SK-N-MC (cell line): ENCODE measurements at places on chromosomes 5 and 9.

GRCh38 chr9:110246214-110246613, 10.1 kb downstream of the TXN start:
- DNase-seq, result no peak

GRCh38 chr9:3954331-3955304, 345.2 kb downstream of the GLIS3 start:
- no peak for DNase-seq

- no peak for DNase-seq
These were observed 430.7 kb downstream of the GADD45G start for GRCh38 chr9:90035471-90035870.

- DNase-seq, result no peak
These were observed 23.2 kb downstream of the PRUNE2 start for GRCh38 chr9:76882686-76883085.

DNA sequence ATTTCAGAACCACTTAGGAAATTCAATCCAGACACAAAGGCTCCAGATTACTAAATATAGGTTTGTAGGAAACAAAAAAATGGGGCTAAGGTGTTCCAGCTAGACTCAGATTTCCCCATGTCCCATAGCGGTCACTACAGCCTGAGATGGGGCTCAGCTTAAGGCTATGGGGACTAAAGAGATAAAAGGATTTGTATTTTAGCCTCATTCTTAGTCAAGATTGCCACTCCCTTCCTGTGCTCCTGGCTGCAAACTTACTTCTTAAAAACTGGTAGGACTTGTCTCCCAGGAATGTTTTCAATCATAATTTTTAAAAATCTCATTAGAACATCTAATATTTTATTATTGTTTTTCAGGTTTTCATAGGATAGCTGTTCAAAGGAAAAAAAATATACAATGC, 253.8 kb upstream of the DAB2 start:
- no peak for DNase-seq

GRCh38 chr9:20989923-20990341, 41.5 kb downstream of the HACD4 start:
- DNase-seq, result no peak

DNA sequence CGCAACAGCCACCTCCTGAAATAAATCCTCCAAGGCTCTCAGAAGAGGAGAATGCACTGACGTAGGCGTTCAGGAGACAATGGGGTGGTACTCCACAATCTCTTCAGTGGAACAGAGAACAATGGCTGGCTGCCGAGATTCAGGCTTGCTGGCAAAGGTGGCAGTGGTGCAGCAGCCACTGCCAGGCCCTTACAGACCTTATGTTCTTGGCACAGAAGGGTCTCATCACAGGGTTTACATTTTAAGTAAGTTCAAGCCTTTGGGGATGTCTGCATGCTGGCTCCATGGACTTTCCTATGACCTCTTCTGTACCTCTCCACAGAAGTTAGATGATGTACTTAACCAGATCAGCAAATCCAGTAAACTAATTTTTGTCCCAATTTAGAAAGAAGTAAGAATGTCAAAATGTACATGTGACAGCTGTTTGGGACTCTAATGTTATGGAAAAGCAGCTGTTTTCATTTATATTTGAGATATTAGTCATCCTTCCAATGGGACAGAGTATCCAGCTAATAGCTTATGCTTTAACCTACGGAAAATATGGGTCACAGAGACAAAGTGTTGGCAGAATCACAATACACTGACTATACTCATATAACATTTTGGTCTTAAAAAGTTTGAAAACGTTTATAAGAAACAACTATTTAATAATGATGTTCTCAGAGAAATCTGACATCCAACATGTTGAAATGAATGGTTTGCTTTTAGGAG, 180.9 kb downstream of the MAPKAP1 start:
- DNase-seq, result no peak

DNA sequence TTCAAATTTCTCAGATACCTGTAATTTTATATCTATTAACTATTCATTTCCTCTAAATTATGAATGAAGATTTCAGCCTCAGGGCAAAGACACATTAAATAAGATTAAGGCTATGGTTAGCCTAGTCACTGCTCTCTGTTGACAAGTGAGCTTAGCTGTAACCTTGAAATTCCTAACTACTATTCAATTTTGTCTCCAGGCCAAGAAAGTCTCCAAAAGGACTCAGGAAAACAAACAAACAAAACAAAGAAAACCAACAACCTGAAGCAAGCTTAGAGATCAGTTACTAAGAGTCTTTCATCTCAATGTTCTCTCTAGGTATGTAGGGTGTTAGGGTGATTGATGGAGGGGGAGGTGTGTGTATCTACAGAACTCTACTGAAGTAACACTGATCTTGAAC, 9.6 kb upstream of the CTNNAL1 start:
- no peak for DNase-seq

GRCh38 chr5:155728857-155729683, 597.9 kb upstream of the SGCD start:
- no peak for DNase-seq

DNA sequence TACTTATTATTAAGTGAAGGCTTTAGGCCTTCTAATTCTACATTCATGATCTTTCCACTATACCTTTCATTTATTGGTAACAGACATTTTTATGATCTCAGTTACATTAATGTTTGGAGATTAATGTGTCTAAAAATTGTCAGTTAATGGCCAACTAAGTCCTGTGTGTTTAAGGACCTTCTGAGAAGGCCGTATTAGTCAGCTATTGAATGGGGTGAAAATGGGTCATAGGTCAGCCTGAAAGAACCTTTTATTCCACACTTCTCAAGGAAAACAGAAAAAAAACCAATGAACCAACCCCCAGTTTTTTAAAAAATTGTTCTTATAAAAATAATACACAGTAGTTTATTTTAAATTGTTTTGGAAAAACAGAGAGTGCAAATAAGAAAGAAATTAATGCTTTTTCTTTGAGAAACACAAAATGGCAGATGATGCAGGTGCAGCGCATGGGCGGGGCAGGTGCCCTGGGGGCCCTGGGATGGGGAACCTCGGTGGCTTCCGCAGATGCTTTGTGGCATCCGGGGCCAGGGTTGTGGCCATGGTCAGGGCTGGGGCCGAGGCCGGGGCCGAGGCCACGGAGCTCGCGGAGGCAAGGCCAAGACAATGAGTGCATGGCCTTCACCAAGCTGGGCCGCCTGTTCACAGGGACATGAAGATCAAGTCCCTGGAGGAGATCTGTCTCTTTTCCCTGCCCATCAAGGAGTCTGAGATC, 141.9 kb downstream of the SPATA31D1 start:
- DNase-seq, result no peak

GRCh38 chr9:79574781-79575180, 3.0 kb downstream of the TLE4 start:
- no peak for DNase-seq

DNA sequence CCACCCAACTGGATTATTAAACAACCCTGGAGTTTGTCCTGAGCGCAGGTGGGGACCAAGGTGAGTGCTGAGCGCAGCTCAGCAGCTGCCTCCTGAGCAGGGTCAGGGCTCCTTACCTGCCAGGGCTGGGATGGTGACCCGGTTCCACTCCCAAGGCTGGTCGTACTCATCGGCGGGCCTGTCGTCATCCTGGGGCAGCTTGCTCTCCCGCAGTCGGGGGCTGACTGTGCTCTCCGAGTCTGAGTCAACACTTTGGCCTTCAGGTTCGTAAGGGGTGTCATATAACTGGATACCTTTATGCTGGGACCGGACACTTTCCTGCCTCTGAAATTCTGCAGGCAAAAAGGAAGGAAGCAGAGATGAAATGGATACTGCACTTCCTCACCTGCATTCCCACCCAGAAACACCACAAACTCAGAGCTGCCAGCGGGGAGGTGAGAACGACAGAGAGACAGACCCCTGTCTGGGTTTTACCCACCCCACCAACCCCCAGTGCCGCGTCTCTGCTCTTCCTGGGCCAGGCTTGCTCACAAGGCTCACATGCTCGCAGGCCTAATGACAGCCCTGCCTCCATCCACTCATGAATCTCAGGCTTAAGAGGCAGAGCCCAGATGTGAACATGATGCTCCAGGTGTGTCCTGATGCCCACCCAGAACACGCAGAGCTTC, 70.7 kb upstream of the SLC25A51 start:
- DNase-seq, result no peak

GRCh38 chr5:370959-371810, 49.7 kb downstream of the AHRR start:
- no peak for DNase-seq

- no peak for DNase-seq
These were observed 7.2 kb downstream of the NINJ1 start for GRCh38 chr9:93126825-93127368.

DNA sequence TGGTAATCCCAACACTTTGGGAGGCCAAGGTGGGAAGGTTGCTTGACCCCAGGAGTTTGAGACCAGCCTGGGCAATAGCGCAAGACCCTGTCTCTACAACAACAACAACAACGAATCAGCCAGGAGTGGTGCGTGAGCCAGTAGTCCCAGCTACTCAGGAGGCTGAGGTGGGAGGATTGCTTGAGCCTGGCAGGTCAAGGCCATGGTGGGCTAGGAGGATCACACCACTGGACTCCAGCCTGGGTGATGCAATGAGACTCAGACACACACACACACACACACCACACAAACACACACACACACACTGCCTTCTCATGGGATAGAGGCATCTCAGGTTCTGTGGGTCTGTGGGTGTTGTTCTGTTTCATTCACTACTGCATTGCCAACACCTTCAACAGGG, 115.0 kb downstream of the DCP2 start:
- DNase-seq, result no peak
